Stimulated activated CD8-positive, alpha-beta memory T cell treated with anti-CD3 and anti-CD28 coated beads, Interleukin-15, amount 100 ng/mL, for 48 hours (primary cell): ENCODE measurements at places on chromosomes 5 and 9.

- DNase-seq: no peak
Measured at GRCh38 chr5:42912184-42912798, 100.6 kb upstream of the SELENOP start.

- no peak for DNase-seq
Measured at GRCh38 chr9:16119261-16120230, 566.7 kb downstream of the CCDC171 start.

DNA sequence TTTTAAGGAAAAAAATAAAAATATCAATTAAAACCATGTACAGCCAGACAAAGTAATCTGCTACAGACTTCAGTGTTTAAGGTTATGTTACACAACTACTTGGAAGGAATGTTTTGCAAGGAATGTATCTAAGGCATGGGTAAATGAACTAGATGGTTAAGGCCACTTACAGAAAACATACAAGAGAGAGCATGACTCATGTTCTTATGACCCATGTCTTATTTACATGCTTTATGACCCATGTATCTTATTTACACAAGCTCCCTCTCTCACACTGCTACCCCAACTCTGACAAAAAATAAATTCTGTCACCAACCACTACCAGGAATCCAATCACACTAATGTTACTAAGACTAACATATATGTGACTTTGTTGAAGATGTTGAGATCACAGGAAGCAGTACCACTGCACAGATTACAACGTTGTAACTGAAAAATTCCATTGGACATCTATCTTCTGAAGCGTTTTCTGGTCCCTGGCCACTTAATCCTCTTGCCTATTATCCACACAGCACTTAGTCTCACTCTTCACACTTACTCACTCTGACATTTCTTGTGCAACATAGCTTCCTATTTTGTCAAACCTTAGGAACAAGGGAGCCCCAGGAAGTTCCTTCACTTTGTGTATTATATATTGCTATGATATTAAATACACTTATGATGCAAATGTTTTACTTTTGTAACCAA, 1630.1 kb upstream of the C9orf72 start:
- DNase-seq: no peak

DNA sequence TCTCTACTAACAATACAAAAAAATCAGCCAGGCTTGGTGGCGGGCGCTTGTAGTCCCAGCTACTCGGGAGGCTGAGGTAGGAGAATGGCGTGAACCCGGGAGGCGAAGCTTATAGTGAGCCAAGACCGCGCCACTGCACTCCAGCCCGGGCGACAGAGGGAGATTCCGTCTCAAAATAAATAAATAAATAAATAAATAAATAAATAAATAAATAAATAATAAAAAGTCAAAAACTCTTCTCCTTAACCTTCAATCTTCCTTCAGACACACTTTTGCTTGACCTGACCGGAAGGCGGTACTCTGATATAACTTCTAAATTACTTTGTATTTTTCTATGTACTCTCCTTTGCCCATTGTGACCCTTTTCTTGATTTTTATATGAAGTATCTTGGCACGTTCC, 302.1 kb downstream of the SLF1 start:
- DNase-seq: no peak

DNA sequence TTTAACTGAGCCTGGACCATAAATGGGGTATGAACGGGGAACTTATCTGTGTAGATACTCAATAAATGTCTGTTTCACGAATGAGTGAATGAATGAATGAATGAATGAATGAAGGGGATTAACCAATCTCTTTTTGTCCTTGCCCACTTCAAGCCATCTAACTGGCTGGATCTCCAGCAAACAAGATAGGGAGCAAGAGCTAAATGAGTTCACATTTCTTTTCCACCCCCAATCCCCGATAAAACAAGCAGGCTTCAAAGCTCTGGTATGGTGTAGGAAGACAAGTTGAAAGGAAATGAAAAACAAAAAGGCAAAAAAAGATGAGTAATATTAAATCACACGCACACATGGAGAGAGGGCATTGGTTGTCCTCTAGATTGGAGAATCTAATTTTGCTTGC, 84.0 kb downstream of the CMYA5 start:
- no peak for DNase-seq

GRCh38 chr5:36958612-36959011, 82.0 kb downstream of the NIPBL start:
- no peak for DNase-seq

DNA sequence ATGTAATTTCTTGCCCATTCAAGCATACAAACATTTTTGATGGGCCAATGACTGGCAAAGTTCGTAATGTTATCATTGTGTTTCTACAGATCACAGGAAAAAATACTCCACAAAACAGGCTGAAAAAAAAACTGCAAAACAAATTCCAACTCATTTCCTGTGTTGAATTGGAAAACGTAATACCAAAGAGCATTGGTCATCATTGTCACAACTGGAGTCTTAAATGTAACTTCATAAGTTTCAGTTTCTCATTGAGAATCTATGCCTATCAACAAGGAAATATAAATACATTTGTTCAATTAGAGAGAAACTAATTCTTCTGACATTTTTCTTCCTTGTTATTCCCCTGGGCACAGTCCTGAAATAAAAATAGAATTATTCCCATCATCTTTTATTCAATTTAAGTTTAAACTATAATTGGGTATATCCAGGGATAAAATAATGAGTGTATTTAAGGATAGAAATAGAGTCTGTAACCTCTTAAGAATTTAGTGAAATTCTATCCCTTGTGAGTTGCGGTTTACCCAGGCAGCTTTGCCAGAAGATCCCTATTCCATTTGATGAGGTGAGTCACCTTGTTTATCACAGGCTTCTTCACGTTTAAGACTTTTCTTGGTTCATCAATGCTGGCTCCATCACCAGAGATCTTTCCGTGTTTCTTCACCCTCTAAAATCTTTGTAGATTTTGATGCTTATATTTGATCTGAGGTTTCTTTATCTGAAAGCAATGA, 112.7 kb upstream of the ITGA1 start:
- DNase-seq: no peak

DNA sequence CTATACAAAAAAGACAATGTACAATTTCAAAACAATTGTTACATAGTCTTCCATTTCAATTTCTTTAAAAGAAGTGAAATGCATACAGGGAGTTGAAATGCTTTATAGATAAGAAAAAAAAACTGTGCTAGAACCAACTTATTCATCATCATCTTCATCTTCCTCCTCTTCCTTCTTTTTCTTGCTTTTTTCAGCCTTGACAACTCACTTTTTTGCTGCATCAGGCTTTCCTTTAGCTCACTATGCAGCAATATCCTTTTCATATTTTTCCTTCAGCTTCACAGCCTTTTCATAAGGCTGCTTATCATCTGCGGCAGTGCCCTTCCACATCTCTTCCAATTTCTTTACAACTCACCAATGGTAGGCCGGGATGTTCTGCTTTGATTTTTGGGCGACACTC, 4.4 kb downstream of the LHFPL2 start:
- DNase-seq: no peak

DNA sequence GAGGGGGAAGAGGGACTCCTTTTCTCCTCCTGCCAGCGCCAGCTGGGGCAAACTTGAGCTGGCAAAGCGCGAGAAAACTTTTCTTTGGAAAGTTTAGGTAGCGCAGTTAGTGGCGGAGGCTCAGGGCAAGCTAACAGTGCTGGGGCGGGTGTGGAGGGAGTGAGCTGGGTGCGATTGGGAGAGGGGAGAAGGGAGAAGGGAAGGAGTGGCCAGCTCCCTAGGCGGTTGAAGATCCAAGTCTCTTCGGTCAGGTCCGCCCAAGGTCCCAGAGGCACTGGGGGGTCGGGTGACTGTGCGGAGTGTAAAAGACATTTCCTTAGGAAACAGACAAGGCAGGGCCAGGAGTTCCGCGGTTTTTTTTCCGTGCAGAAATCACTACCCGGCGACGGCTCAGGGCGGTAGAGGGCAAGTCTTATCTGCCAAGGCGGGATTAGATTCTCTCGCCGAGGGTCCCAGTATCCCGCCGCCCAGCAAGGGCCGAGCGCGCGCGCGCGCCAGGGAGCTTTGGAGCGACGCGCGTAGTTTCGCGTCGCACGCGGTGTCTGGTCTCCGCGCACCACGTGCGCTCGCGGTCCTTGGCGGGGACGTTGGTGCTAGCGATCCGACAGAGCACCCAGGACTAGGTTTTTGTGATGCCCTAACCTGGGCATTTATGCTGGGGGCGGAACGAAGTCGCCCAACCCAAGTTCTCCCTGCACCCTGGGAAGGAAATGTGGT, 33.6 kb upstream of the NFIB start:
- DNase-seq: no peak
